ENCODE measurements at places on chromosomes 16 and 17.

GRCh38 chr16:57757326-57757786, 21.8 kb downstream of the KATNB1 start:
- peak; percentile 97 for DNase-seq

DNA sequence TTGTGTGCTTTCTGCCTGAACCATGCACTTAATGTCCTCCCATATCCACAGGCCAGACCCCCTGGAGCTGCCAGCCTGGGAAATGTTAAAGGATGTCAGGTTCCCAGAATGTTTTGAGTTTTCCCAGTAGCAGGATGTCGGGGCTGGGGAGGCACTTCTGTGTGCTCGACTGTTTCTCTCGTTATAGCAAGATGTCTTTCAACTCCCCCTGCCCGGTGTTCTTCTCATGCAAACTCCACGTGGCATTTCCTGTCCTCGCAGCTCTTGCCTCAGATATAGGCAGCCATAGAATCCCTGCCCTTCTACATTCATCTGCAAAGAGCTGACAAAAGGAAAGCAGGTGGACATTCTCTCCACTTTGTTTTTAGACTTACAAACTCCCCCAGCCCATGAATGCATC, 457.2 kb upstream of the CDH11 start:
- DNase-seq: no peak

- DNase-seq: no peak
These were observed 256.0 kb upstream of the CACNG5 start for GRCh38 chr17:66578781-66579489.

DNA sequence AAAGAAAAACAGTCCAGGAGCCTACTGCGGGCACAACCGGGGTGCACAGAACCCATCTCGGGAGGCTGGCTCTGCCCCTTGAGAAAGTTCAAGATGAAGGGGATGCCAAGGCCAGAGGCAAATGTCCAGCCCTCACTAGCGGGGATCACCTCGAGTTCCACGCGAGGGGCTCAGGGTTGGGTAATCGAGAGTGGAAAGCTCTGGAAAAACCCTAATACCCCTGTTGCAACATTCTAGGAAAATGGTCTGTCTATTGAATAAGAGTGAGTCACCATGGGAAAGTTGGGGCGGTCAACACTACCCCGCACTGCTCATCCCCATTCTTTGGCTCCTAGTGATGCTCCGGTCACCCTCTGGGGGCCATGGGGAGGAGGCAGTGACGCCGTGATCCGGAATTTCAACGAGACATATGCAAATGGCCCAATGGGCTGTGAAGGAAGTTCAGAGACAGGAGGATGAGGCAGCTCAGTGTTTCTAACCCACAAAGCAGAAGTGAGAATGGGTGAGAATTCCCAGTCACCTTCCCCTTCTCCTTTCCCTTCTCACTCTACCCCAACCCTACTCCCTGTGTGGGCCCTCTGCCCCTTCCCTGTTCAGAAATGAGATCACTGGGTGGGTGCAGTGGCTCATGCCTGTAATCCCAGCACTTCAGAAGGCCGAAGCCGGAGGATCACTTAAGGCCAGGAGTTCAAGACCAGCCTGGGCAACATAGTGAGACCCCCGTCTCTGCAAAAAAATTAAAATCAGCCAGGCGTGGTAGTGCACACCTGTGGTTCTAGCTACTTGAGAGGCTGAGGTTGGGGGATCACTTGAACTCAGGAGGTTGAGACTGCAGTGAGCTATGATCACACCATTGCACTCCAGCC, 22.4 kb downstream of the SOCS3 start:
- DNase-seq: peak; percentile 79

GRCh38 chr17:79177877-79178276, 103.3 kb downstream of the ENGASE start:
- no peak for DNase-seq

- DNase-seq: no peak
These were observed 217.1 kb downstream of the GRIN2A start for GRCh38 chr16:9965079-9965478.

- DNase-seq: no peak
These were observed 238.9 kb downstream of the TOX3 start for GRCh38 chr16:52308051-52308450.

GRCh38 chr16:87216841-87217275, 100.3 kb downstream of the C16orf95 start:
- no peak for DNase-seq

DNA sequence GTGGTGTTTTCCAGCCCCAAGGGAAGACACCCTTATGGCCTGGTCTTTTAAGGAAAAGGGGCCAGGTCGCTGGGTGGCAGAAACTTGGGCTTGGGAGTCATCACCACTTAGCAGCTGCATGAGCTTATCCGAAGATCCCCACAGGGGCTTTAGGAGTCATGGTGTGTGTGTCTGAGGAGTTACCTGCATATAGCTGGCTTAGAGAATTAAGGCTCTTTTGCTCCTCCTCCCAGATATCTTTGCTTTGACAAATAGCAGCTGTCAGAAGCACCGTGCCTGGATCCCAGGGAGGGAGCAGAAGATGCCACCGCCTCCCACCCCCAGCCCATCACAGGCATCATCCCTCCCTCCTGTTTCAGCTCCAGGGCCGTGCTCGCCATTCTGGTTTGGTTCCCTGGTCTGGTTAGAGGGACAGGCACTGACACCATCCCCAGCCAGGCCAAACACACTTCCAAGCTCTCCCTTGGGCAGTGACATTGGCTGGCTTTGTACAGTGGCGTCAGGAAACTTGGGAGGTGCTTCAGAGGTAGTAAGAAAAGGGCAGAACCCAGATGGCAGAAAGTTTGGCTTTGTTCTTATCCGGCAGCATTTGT, 17.4 kb downstream of the LDHD start:
- DNase-seq: no peak

DNA sequence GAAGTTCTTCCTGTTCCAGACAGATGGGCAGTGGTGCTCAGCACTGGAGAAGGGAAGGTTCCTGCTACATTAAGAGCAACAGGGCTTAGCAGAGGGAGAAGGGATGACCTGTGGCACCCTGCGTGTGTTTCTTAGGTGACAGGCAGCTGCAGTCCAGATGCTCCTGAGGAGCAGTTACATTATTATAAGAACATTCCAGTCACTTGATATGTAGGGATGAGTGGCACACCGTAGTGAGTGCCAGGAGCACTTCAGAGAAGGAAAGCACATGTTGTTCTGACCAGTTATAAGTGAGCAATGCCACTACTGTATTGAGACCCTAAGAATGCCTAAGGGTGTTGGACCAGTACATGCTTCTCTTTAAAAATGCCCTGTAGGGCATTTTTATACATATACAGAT, 39.9 kb upstream of the MRC2 start:
- DNase-seq: no peak

GRCh38 chr17:9929871-9930270, 24.8 kb upstream of the RCVRN start:
- no peak for DNase-seq

GRCh38 chr17:76337413-76337777, 16.3 kb downstream of the PRPSAP1 start:
- DNase-seq: no peak

DNA sequence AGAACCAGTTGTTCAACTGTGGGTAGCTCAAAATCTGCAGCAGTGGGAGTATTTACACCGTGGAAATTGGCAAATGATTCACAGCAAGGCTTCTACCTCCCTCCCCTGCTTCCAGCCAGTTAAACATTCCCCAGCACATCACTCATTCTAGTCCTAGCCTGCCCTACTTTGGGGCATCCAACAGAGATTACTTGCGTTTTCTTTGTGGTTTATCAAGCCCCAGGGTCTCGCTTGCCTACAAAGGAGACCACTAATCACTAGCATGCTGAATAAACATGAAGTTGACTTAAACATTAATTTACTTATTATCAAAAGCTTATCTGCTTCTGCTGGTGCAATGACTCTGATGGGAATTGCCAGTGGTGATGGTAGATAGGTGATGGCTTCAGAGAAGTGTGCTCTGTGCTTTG, 94.5 kb downstream of the MARF1 start:
- no peak for DNase-seq

GRCh38 chr17:29588562-29589411, 661 bp downstream of the GIT1 start:
- DNase-seq: no peak

GRCh38 chr17:57433452-57433851, 177.1 kb downstream of the MSI2 start:
- no peak for DNase-seq

DNA sequence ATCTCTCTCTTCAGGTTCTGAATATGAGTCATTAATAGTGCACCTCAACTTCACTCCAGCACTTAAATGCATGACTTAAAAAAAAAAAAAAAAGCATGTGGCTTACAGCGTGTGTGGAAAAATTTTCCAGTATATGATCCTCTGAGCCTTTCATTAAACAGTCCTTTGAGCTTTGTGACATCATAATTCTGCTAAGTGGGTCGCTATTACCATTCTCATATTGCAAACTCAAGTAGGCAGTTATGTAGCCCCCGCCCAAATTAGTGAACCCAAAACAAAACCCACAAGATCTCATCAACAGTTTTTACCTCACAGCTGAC, 672 bp downstream of the CMTR2 start:
- DNase-seq: no peak

- DNase-seq: no peak
These were observed 50.3 kb downstream of the KPNA2 start for GRCh38 chr17:68085771-68086381.

DNA sequence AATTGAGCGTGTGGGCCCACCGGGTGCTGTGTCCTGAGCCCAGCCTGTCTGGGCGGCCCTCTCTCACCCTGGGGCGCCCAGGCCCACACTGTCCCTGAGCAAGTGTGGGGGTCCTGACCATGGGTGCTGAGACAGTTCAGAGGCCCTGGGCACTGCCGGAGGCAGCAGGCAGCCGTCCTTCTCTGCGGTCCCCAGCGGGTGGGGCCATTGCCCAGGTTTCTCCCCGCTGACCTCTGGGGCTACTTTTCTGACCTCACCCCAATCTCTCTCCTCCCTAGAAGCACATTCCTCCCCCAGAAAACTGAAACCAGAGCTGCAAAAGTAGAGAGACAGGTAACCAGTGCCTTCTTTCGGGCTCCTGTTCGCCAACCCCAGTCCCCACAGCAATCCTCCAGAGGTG, 36.0 kb upstream of the PVALEF start:
- no peak for DNase-seq

GRCh38 chr17:6306820-6307219, 128.1 kb downstream of the AIPL1 start:
- DNase-seq: no peak

- DNase-seq: no peak
These were observed 20.6 kb downstream of the NTAN1 start for GRCh38 chr16:15035163-15035729.

DNA sequence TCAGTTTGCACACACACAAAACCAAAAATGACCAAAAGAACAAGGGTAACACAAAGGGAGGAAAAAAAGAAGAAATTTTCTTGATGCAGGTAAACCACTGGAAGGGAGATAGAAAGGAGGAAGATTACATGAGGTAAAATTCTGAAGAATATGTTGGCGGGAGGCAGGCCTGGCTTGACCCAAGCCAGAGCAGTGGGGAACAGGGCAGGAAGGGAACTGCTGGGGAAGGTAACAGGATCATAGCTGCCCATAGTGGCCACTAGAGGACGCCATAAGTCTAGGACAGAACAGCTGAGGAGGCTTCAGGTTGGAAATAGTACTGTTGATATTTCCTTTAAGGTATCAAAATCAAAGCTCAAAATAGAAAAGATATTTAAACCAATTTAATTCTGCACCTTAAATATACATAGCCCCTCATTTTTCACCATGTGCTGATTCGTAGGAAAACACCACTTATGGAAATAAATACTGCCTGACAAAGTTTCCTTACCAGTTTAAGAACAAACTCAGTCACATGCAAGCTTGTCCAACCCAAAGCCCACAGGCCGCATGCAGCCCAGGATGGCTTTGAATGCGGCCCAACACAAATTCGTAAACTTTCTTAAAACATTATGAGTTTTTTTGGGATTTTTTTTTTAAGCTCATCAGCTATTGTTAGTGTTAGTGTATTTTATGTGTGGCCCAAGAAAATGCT, 15.5 kb downstream of the VPS35 start:
- DNase-seq: peak; percentile 74

DNA sequence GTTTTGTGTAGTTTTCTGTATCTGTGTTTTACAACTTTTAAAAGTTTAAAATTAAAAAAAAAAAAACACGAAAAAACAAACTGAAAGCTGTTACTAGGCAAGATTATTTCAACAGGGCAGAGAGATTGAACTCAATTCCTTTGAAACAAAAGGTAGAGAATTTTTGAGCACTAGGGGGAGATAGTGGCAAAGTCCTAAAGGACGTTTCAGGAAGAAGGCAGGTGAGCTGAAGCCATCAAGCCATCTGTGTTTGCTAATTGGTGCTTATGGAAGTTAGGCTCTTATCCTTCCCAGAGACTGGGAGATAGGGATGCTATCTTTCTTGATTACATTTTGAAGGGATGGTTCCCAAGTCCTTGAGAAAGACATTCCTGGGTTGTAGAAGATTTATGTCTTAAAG, 70.6 kb upstream of the CLEC3A start:
- DNase-seq: peak; percentile 58

- DNase-seq: no peak
These were observed 15.4 kb downstream of the C17orf78 start for GRCh38 chr17:37391146-37391545.

GRCh38 chr16:79168321-79168720, 432.2 kb downstream of the MAF start:
- no peak for DNase-seq

DNA sequence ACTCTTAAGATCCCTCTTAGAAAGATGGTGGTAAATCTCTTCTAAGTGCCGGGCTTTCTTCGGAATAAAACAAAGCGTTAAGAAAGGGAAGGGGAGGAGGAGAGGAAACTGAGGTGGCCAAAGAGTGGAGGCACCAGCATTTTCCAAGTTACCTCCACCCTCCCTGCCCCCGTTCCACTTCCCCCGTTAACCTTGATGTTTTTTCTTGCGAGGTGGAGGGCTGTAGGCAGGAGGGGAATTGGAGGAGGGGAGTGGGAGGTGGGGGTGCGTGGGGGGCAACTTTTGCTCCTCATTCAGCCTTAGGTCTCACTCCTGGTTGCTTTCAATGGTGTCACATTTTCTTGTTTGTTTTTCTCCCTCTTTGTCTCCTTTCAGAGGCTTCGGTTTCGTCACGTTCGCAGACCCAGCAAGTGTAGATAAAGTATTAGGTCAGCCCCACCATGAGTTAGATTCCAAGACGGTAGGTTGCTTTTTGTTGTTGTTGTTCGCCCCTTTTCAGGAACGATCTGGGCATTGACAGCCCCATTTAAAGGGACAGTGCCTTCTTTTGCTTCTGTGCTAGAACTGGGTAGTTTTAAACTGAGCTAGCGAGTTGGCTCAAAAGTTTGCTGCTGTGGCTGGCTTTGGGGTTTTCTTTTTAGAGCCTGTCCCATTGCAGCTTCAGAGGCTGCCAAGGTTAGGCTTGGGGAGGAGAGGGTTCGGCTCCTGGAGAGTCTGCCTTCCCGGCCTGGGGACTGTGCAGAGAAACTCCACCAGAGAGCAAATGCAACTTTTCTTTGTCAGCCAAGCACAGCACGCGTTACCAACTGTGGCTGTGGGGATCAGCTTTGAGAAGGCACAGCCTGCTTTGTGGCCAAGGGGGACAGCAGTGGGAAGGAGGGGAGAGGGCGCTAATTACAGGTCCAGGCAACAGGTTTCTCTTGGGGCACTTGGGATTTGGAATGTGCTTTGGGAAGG, 1.9 kb downstream of the MSI2 start:
- DNase-seq: no peak
